Diencephalon (tissue), 1 donor: ENCODE measurements at places on chromosomes 13 and 19. TPM values are rescaled to one million over a fixed set of nuclear protein-coding genes. Genes with fewer than 3 reads are reported as not detected.

The TEX26 gene
- total RNA-seq: 3.2 TPM

The CABP5 gene
- total RNA-seq: not detected

The TBC1D17 gene
- total RNA-seq: 9.7 TPM

The SSBP4 gene
- 51.9 TPM for total RNA-seq

The NKG7 gene
- total RNA-seq: 0.46 TPM

The FCAR gene
- total RNA-seq: 0.92 TPM

The ALG11 gene
- total RNA-seq: 26.8 TPM

The CPT1C gene
- 54.4 TPM for total RNA-seq

The PEX11G gene
- total RNA-seq: 1.8 TPM

The FBXO27 gene
- 10.4 TPM for total RNA-seq

The ABCA7 gene
- 11.8 TPM for total RNA-seq

The ZNF837 gene
- total RNA-seq: 1.2 TPM

The COL5A3 gene
- 1.2 TPM for total RNA-seq

The PSG2 gene
- total RNA-seq: not detected

The PRTN3 gene
- total RNA-seq: 1.8 TPM

The FPR3 gene
- total RNA-seq: 0.46 TPM

The DNAAF3 gene
- total RNA-seq: 3.9 TPM

The ACP7 gene
- not detected for total RNA-seq

The IGFL3 gene
- total RNA-seq: not detected

The SGCG gene
- total RNA-seq: 0.69 TPM

The CACNA1A gene
- 53.7 TPM for total RNA-seq

The XPO4 gene
- total RNA-seq: 29.3 TPM

The ELL gene
- 9.2 TPM for total RNA-seq

The TRMT1 gene
- 17.3 TPM for total RNA-seq

The ADM5 gene
- total RNA-seq: 1.4 TPM

The GPC6 gene
- total RNA-seq: 19.8 TPM

The SYNGR4 gene
- total RNA-seq: not detected

The FXYD1 gene
- 3.2 TPM for total RNA-seq

The P2RY11 gene
- total RNA-seq: 6.5 TPM

The IL17D gene
- 19.1 TPM for total RNA-seq

The ZNF583 gene
- total RNA-seq: 44.5 TPM

The KLK11 gene
- total RNA-seq: not detected

The C2CD4C gene
- total RNA-seq: 28.8 TPM

The FGF22 gene
- total RNA-seq: 0.69 TPM

The GZMM gene
- total RNA-seq: not detected

The C19orf44 gene
- total RNA-seq: 6.2 TPM

The ZNF225 gene
- total RNA-seq: 12.5 TPM

The MYO1F gene
- total RNA-seq: 4.8 TPM

The BEST2 gene
- total RNA-seq: not detected

The GEMIN7 gene
- total RNA-seq: 12.5 TPM

The PLK5 gene
- total RNA-seq: 0.23 TPM

The ZNF442 gene
- 11.1 TPM for total RNA-seq

The PCID2 gene
- total RNA-seq: 42.2 TPM

The CEACAM8 gene
- not detected for total RNA-seq

The FCER2 gene
- 0.46 TPM for total RNA-seq

The SIGLECL1 gene
- total RNA-seq: not detected

The GPR180 gene
- total RNA-seq: 15.7 TPM

The SCEL gene
- 0.23 TPM for total RNA-seq

The EXOC3L2 gene
- 0.23 TPM for total RNA-seq

The RFPL4AL1 gene
- not detected for total RNA-seq

The FAAP24 gene
- total RNA-seq: 1.4 TPM

The CEACAM21 gene
- total RNA-seq: 18.0 TPM

The IZUMO4 gene
- 8.5 TPM for total RNA-seq

The CYP4F2 gene
- total RNA-seq: not detected

The KCNJ14 gene
- total RNA-seq: 0.92 TPM

The GRK1 gene
- 0.46 TPM for total RNA-seq

The GPR12 gene
- total RNA-seq: 36.7 TPM
